GM23248 (cell line): ENCODE measurements at places on chromosomes 16 and 17. TPM values are rescaled to one million over a fixed set of nuclear protein-coding genes. Genes with fewer than 3 reads are reported as not detected.

DNA sequence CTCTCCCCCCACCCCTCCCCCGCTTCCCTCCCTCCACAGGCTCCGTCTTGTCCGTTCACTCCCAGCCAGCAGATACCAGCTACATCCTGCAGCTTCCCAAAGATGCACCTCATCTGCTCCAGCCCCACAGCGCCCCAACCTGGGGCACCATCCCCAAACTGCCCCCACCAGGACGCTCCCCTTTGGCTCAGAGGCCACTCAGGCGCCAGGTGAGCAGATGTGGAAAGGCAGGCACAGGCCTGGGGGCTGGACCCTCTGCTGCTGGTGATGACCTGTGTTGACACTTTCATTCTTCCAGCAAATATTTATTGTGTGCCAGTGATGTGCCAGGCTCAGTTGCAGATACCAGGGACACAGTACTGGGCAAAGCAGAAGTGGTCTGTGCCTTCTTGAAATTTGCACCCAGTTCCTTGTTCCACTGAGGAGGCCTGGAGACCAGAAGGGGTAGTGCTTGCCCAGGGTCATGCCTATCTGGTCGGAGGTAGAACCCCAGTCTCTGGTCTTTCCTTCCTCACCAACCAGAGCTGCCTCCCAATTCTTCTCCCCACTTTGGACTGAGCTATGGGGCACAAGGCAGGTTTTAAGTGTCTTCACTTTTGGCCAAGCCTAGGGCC is 10.3 kb upstream of the ABCC3 start:
- H3K27me3 ChIP-seq, result no peaks in the 10 kb centered on the region
- no peak for DNase-seq
- H3K4me1 ChIP-seq, result no peaks in the 10 kb centered on the region
- H3K36me3 ChIP-seq, result no peaks in the 10 kb centered on the region
- H3K27ac ChIP-seq, result no peak overlapping the region

GRCh38 chr17:259341-259976 is 78.0 kb upstream of the DOC2B start:
- no peak for DNase-seq
- no peak overlapping the region for H3K4me3 ChIP-seq
- H3K27me3 ChIP-seq, result no peaks in the 10 kb centered on the region
- no peaks in the 10 kb centered on the region for H3K4me1 ChIP-seq
- H3K36me3 ChIP-seq, result no peaks in the 10 kb centered on the region

GRCh38 chr17:43956222-43956621 is 2.5 kb upstream of the PYY start:
- peaks cover 31% of the 10 kb centered on the region for H3K27me3 ChIP-seq
- no peaks in the 10 kb centered on the region for H3K4me1 ChIP-seq
- no peak overlapping the region for H3K27ac ChIP-seq
- DNase-seq, result peak; percentile 35

Gene CNTD1
- polyA plus RNA-seq, result 0.14 and 0.71 TPM in 2 replicates

Gene ZPBP2
- not detected in 2 replicates for polyA plus RNA-seq
